ENCODE measurements at places on chromosomes 11 and 22. TPM values are rescaled to one million over a fixed set of nuclear protein-coding genes. Genes with fewer than 3 reads are reported as not detected.

- DNase-seq = no peak
These were observed 67.1 kb downstream of the PARVB start for GRCh38 chr22:44091021-44091721.

GRCh38 chr11:112477581-112478317 lies 217.1 kb upstream of the PLET1 start:
- no peak for DNase-seq

- DNase-seq = peak; percentile 73
These were observed 72.4 kb upstream of the FAT3 start for GRCh38 chr11:92152245-92152644.

DNA sequence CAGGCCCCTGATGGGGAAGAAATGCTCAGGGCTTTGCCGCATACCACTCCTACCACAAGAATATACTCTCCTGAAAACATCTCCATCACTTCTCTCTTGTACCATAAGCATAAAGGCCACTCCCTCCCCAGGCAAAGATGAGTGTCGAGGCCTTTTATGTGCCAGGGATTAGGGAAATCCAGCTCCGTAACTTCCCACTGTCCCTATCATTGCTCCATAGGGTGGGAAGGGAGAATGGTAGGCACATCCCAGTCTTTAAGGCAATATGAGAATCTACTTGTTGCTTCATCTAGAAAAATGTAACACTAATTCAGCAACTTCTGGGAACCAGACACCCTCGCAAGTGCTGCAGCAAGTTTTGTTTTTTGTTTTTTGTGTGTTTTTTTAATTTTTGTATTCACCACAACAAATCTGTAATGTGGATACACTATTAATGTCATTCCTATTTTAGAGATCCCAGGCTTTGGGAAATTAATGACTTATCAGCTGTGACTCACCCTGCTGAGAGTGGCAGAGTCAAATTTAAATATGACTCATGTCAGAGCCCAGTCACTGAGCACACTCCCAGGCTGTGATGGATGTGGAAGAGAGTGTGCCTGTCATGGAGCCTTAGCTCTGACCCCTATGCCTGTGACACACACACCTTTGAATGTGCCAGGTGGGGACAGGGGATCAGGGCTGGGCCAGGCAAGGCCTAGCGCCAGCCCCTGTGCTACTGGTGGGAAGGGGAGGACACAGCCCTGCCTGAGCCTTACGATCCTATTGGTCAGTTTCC lies 23.4 kb downstream of the PANX1 start:
- peak; percentile 42 for DNase-seq

DNA sequence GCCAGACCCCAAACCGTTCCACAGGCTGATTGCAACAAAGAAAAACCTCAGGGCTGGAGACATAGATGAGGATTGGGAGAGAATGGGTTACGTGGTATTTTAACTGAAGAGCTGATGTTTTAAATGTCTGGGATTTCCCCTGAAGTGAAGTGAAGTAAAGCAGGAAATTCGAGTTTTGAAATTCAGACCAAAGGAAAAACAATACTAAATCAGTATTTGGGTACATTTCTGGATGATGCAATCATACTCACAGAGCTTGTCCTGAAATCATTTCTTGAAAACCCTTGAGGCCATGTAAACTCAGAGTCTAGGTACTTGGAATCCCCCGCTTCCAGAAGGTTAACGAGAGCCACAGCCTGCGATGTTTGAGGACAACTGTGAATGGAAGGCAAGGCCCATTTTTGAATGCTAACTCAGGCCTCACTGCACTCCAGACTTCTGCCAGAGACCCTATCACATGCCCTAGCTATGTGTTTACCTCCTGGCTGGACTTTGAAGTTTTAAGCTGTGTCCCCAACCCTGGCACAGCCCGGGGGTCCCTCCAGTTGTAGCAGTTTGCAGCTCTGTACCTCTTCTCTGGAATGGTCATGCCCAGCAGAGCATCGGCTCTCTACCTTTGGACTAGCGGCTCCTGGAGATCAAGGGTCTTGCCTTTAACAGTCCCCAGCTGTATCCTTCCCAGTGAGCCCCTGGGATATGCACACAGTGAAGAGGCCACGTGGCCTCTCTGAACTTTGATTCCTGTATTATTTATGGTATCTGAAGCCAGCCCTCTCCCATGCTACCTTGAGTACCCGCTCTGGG lies 5.4 kb upstream of the FTH1 start:
- no peak for DNase-seq

DNA sequence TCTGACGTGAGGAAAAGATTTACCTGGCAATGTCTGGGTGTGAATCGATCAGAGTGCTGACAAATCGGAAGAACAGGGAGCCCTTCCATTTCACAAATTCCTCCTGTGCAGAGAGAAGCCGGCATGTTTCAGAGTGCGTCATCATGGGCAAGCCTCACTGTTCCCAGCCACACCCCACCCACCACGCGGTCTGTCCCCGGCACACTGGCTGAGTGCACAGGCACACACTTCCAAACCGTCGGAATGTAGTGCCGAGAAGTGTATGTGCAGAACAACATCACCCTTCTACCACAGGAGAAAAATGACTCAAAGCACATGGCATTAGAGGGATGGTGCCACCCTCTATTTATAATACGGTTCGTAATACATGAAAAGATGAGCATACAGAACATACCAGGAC lies 47.5 kb downstream of the NCAPD3 start:
- DNase-seq = no peak

GRCh38 chr22:37504964-37505363 lies 14.3 kb downstream of the CARD10 start:
- DNase-seq = no peak

ZPR1 gene
- 82.0 TPM for total RNA-seq

PUS3 gene
- 26.9 TPM for total RNA-seq

OR52H1 gene
- total RNA-seq = not detected

DNA sequence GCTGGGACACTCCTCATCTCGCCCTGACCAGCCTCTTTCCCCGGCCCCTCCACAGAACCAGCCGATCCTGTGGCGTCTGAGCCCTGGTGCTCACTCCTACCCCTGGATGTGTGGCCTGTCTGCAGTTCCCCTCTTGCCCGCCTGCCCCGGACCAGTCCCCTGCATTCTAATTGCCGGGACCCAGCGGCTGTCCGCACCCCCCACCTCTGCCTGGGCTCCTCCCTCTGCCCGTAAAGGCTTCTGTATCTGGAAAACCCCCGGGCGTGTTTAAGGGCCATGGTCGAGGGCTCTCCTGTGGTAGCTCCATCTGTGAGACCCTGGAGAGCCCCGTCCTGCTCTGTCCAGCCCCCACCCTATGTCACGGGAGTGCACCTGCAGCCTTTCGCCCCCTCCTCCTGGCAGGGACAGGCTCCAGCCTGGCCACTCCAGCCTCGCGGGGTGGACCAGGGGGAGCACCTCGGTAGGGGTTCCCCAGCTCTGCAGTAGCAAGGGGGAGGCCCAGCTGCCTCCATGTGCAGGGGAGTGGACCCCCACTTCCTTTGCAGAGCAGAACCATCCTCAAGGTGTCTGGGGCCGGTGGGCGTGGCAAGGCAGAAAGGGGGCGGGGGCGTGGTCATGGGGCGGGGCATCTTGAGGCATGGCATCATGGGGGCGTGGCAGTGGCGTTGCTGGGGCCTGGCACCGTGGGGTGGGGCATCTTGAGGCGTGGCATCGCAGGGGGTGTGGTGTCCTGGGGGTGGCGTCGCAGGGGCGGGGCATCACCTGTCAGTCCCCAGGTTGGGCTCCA lies 430.4 kb downstream of the TBC1D22A start:
- DNase-seq = peak; percentile 70

DNA sequence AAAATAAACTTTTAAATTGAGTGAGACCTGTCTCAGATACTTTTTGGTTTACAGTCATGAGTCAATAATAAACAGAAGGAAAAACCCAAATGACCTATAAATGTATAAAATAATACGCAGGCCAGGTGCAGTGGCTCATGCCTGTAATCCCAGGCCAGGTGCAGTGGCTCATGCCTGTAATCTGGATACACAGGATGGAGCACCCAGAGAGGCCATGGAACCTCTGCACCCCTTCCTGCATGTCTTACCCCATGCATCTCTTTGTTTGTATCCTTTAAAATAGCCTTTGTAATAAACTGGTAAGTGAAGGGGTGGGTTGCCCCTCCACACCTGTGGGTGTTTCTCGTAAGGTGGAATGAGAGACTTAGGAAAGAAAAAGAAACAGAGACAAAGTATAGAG lies 8.9 kb upstream of the PLAAT4 start:
- DNase-seq = no peak

STT3A gene
- 128 TPM for total RNA-seq

GRCh38 chr11:104917271-104918112 lies 19.2 kb upstream of the CASP12 start:
- no peak for DNase-seq

DNA sequence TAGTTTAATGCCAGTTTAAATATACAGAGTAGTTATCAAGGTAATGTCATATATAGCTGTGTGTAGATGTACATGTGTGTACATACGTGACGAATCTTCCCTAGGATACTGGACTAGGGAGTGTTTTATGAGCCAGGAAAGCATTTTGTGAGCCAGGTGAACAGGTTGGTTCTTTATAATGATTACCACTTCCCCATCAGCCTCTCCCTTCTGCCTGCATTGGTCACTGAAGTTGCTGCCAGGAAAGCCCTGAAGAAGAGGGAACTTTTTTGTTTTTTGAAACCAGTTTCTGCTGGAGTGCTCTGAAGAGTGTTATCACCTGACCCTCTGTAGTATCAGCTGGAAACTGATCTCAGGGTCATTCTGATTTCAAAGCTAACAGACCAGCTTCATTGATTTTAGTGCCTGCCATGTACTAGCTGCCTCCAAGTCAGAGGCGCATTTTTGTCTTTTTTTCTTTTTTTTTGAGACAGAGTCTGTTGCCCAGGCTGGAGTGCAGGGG lies 14.2 kb upstream of the ST14 start:
- no peak for DNase-seq

ACCSL gene
- not detected for total RNA-seq

OR4D5 gene
- not detected for total RNA-seq

YPEL4 gene
- total RNA-seq = 0.13 TPM

- no peak for DNase-seq
These were observed 114.2 kb downstream of the CACNA1I start for GRCh38 chr22:39684702-39685281.

GRCh38 chr11:128405714-128406662 lies 181.4 kb downstream of the ETS1 start:
- DNase-seq = no peak

GRCh38 chr22:22161924-22162851 lies 82.4 kb upstream of the VPREB1 start:
- DNase-seq = no peak

- no peak for DNase-seq
These were observed 679.4 kb upstream of the KIRREL3 start for GRCh38 chr11:127679816-127680545.

- no peak for DNase-seq
These were observed 4.0 kb upstream of the ALX4 start for GRCh38 chr11:44313761-44314489.

TIRAP gene
- total RNA-seq = 7.3 TPM

- DNase-seq = no peak
These were observed 20.1 kb upstream of the SYTL2 start for GRCh38 chr11:85831050-85831449.

DNA sequence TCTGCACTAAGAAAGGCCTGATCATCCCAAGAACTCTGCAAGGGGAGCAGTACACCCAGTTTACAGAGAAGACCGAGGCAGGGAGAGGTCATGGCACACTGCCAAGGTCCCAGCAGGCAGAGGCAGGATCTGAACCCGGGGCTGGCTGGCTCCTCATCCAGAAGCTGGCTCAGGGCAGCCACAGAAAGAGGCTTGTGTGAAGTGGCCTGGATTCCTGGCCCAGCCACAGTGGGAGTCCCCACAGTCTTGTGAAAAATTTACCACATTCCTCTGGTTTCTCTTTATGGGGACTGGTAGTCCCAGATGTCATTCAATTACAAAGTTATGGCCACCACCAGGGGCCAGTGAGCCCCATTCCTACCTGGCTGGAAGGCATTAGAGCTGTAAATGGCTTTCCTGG lies 440.5 kb downstream of the MIAT start:
- no peak for DNase-seq

DNA sequence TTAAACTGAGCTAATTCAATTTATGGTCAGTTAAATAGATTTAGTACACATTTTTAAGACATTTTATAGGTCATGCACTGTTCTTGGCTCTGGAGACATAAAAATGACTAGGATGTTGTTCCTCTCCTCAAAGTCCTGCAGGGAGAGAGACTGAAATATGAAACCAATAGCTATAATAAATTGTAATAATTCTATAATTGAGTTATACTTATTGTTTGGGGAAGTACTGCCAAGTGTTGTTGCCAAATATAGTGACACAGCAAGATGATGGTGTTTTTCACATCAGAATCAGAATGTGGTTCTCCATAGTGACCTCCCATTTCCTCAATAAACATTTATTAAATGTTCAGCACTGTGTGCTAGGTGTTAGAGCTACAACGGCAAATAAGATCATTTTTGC lies 470.6 kb downstream of the NTM start:
- DNase-seq = no peak

- DNase-seq = no peak
These were observed 42.9 kb downstream of the CBL start for GRCh38 chr11:119248750-119249670.

- no peak for DNase-seq
These were observed 37.6 kb downstream of the MS4A2 start for GRCh38 chr11:60125956-60126585.

GRCh38 chr11:20873054-20873453 lies 203.7 kb downstream of the NELL1 start:
- DNase-seq = peak; percentile 68

GRCh38 chr11:47001781-47002181 lies 65.2 kb downstream of the CSTPP1 start:
- no peak for DNase-seq

MYOD1 gene
- not detected for total RNA-seq

DNA sequence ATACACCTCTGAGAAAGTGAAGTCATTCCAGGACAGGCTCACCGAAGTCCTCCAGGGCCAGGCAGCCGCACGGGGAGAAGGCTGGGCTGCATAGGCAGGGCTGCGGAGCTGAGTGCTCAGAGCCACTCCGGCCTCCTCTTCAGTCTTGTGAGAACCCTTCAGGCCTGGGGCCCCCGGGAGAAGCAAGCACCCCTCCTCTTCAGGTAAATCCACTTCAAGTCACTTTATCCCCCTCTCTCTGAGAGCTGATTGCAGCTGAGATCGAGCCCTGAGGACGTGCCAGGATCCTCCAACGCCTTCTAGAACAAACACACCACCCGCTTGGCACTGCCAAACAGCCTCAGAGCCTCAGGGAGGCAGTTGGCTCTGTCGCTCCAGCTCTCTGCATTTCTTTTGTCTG lies 1526.3 kb downstream of the BRD1 start:
- no peak for DNase-seq

CPT1B gene
- 68.3 TPM for total RNA-seq

GRCh38 chr11:71329786-71330185 lies 77.4 kb upstream of the SHANK2 start:
- DNase-seq = no peak
